ENCODE measurements at places on chromosomes 7 and 10. TPM values are rescaled to one million over a fixed set of nuclear protein-coding genes. Genes with fewer than 3 reads are reported as not detected.

GRCh38 chr7:42207420-42207819, 29.6 kb downstream of the GLI3 start:
- no peaks in the 10 kb centered on the region for H3K4me1 ChIP-seq
- H3K27ac ChIP-seq, result no peak overlapping the region
- no peak overlapping the region for H3K4me3 ChIP-seq
- no peak for DNase-seq
- H3K27me3 ChIP-seq, result peaks cover 2% of the 10 kb centered on the region

GRCh38 chr10:2927958-2928840, 139.1 kb upstream of the PFKP start:
- peak; percentile 83 for DNase-seq
- peaks cover 7% of the 10 kb centered on the region for H3K4me1 ChIP-seq
- H3K36me3 ChIP-seq, result no peaks in the 10 kb centered on the region
- peaks cover 28% of the 10 kb centered on the region for H3K27me3 ChIP-seq

GRCh38 chr7:107614425-107614824, 34.4 kb downstream of the BCAP29 start:
- no peaks in the 10 kb centered on the region for H3K27me3 ChIP-seq
- no peak overlapping the region for H3K27ac ChIP-seq
- no peak for DNase-seq
- no peaks in the 10 kb centered on the region for H3K4me1 ChIP-seq
- H3K36me3 ChIP-seq, result peaks cover 26% of the 10 kb centered on the region

GRCh38 chr7:21377545-21377944, 50.3 kb upstream of the SP4 start:
- H3K27me3 ChIP-seq, result no peaks in the 10 kb centered on the region
- no peaks in the 10 kb centered on the region for H3K4me1 ChIP-seq
- no peak for DNase-seq
- peaks cover 6% of the 10 kb centered on the region for H3K36me3 ChIP-seq
- no peak overlapping the region for H3K4me3 ChIP-seq
- no peak overlapping the region for H3K27ac ChIP-seq

GRCh38 chr10:13221572-13221971, 12.6 kb downstream of the UCMA start:
- DNase-seq, result no peak
- no peaks in the 10 kb centered on the region for H3K27me3 ChIP-seq
- no peaks in the 10 kb centered on the region for H3K4me1 ChIP-seq

DNA sequence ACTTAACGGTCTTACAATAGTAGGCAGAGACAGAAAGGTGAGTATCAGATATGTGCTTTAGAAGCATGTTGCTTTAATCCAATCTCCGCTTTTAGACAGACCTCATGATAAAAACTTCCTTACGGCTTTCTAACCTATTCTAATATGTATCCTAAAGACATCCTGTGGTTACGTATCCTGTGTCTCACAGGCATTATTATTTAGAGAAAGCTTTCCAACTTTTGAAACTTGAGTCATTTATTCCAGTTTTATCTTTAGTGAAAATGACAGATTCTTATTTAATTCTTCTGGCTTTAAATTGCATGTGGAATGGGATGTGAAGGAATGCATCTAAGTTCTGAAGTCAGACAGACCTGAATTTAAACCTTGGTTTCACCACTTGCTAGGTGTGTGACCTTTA, 118.9 kb downstream of the OTUD1 start:
- H3K27ac ChIP-seq, result no peak overlapping the region
- H3K36me3 ChIP-seq, result peaks cover 1% of the 10 kb centered on the region
- no peak for DNase-seq
- no peak overlapping the region for H3K4me3 ChIP-seq

- no peak overlapping the region for H3K4me3 ChIP-seq
- no peaks in the 10 kb centered on the region for H3K27me3 ChIP-seq
- peaks cover 4% of the 10 kb centered on the region for H3K36me3 ChIP-seq
- no peak overlapping the region for H3K27ac ChIP-seq
Measured at GRCh38 chr7:7665031-7665430, 24.5 kb downstream of the UMAD1 start.

DNA sequence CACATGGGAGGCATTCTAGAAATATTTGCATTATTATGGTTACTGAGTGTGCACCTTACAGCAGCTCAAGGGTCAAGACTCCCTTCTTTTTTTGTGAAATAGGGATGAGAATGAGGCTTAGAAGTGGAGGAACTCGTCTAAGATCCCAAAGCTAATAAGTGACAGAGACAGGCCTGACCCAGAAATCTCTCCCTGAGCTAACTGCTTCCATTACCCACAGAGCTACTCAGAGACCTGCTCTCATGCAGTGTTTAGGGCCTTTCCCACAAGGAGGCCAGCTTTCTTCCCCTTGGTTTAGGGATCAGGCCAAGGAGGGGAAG, 301.7 kb downstream of the RPS24 start:
- no peaks in the 10 kb centered on the region for H3K4me1 ChIP-seq
- H3K4me3 ChIP-seq, result no peak overlapping the region
- no peak for DNase-seq
- no peak overlapping the region for H3K27ac ChIP-seq

GRCh38 chr7:151018421-151019129, 5.7 kb downstream of the ATG9B start:
- peak overlapping the region; percentile 63 for H3K4me3 ChIP-seq
- peaks cover 43% of the 10 kb centered on the region for H3K4me1 ChIP-seq
- peak; percentile 48 for DNase-seq
- no peaks in the 10 kb centered on the region for H3K36me3 ChIP-seq
- H3K27me3 ChIP-seq, result peaks cover 11% of the 10 kb centered on the region

DNA sequence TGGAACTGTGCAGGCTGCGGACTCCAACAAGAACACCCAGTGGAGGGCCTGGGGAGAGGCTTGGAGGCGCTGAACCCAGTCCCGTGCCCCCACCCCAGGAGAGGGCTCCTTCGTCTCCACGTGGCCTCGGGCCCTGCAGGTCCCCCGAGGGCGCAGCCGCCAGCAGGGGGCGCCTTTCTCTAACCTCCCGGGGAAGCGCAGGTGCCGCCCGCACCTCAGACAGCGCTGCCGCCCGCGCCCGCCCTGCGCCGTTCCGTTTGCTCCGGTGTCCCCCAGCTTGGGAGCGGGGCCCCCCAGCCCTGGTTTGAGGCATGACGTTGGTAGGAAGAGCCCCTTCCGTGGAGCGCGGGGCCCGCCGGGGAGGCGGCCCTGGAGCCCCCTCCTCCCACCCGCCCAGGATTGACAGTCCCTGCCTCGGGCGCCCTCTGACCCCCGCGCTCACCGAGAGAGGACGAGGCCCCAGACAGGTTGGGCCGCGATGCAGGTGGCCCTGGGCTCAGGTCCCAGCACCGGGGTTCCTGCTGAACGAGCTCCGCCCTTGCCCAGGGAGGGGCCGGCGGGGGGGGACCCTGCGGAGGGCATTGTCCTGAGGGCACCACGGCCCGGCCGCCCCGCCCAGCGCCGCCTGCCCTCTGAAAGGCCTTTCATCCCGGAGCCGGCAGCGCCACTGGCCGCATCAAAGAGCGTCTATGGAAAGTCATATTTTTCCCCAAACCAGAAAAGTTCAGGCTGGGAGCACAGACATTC, 42.8 kb downstream of the FOXL3 start:
- H3K27ac ChIP-seq, result no peak overlapping the region
- DNase-seq, result peak; percentile 92
- peaks cover 5% of the 10 kb centered on the region for H3K4me1 ChIP-seq

DNA sequence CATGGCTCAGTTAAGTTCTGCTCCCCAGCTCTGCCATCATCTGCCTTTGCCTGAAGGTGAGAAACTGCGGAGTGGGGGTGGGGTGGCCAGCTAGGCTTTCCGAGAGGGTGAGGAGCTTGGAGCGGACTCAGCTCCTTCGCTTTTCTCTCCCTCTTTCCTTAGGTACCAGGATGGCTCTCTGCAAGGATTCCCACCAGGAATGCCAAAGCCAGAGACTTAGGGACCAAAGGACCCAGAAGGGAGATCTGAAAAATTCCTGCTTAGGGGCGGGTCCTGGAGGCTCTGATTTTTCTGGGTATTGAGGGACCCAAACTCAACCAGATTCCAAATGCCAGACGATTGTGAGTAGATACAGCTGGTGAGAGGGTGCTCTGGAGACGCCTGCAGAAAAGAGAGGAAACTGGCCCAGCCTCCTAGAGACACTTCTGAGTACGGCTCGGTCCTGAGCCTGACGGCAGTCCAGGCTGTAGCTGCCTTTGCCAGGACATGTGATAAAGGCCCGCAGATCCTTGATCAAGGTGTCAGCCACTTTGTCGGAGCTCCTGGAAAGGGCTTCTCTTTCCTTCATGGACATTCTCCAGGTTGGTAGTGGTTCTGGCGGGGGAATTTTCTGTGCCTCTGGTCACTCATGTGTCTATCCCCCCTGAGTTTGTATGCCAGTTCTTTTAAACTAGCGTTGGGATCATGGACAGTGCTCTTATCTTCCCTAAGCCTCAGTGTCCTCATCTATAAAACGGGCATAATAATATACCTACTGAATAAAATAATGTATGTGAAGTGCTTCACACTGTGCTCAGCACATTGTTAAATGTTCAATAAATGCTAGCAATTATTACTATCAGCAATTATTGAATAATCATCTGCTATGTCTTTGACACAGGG, 42.5 kb upstream of the BTRC start:
- peak overlapping the region; percentile 28 for H3K4me3 ChIP-seq
- DNase-seq, result peak; percentile 27
- H3K4me1 ChIP-seq, result peaks cover 6% of the 10 kb centered on the region
- H3K27ac ChIP-seq, result no peak overlapping the region
- H3K36me3 ChIP-seq, result no peaks in the 10 kb centered on the region

DNA sequence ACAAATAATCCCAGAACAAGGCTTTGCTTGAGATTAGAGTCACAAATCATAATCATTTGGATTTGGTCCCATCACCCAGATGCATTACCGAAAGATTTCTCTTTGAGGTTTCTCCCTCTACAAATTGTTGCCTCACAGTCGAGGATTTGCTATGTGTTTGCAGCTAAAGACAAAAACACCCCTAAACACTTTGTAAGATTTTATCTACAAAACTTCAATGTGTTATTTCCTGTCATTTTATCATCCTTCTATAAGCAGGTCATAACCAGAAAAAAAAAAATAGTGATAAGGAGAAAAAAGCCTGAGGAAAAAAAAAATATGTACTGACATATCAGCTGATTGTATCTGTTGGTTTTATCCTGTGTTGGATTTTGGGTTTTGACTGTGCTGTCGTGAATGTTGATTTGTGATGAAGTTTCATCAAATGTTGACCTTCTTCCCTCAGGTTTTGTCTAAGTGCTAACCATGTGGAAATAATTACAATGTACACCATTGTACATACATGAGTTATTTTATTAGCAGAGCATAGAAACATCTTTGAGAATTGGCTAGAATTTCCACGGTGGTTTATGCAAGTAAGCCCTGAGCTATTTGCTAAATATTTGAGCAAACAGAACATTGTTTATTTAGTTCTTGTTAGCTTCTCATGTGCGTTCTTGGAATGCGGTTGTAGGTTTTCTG, 274.4 kb downstream of the NEBL start:
- no peaks in the 10 kb centered on the region for H3K4me1 ChIP-seq
- no peak for DNase-seq
- no peaks in the 10 kb centered on the region for H3K27me3 ChIP-seq
- H3K36me3 ChIP-seq, result no peaks in the 10 kb centered on the region
- H3K4me3 ChIP-seq, result no peak overlapping the region
- no peak overlapping the region for H3K27ac ChIP-seq

- H3K36me3 ChIP-seq, result no peaks in the 10 kb centered on the region
- H3K4me1 ChIP-seq, result no peaks in the 10 kb centered on the region
- no peak overlapping the region for H3K4me3 ChIP-seq
- DNase-seq, result no peak
- H3K27me3 ChIP-seq, result no peaks in the 10 kb centered on the region
Measured at GRCh38 chr7:28723336-28723735, 234.8 kb downstream of the TRIL start.

GRCh38 chr7:44965441-44965903, 13.3 kb downstream of the MYO1G start:
- peaks cover 53% of the 10 kb centered on the region for H3K36me3 ChIP-seq
- DNase-seq, result no peak
- H3K27ac ChIP-seq, result peak overlapping the region; percentile 42
- H3K4me1 ChIP-seq, result peaks cover 6% of the 10 kb centered on the region
- no peak overlapping the region for H3K4me3 ChIP-seq

DNA sequence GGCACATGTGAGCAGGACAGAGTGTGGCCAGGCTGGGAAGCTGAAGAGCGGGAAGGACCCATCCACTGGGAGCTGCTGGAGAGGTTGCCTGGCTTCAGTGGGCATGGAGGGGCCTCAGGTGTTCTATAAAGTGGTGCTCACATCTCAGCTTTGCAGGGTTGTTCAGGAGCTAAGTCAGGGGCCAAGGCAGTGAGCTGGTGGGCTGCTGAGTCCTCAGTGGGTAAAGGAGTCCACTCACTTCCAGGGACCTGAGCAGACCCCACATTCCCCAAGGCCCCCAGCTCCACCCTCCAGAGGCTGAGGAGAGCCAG, 28.8 kb upstream of the C10orf53 start:
- H3K36me3 ChIP-seq, result no peaks in the 10 kb centered on the region
- no peak for DNase-seq
- no peaks in the 10 kb centered on the region for H3K4me1 ChIP-seq
- H3K27ac ChIP-seq, result no peak overlapping the region

- H3K27ac ChIP-seq, result no peak overlapping the region
- H3K4me1 ChIP-seq, result peaks cover 6% of the 10 kb centered on the region
- H3K27me3 ChIP-seq, result peaks cover 5% of the 10 kb centered on the region
- no peaks in the 10 kb centered on the region for H3K36me3 ChIP-seq
- no peak for DNase-seq
- H3K4me3 ChIP-seq, result no peak overlapping the region
Measured at GRCh38 chr7:43577485-43577951, 5.4 kb upstream of the STK17A start.

DNA sequence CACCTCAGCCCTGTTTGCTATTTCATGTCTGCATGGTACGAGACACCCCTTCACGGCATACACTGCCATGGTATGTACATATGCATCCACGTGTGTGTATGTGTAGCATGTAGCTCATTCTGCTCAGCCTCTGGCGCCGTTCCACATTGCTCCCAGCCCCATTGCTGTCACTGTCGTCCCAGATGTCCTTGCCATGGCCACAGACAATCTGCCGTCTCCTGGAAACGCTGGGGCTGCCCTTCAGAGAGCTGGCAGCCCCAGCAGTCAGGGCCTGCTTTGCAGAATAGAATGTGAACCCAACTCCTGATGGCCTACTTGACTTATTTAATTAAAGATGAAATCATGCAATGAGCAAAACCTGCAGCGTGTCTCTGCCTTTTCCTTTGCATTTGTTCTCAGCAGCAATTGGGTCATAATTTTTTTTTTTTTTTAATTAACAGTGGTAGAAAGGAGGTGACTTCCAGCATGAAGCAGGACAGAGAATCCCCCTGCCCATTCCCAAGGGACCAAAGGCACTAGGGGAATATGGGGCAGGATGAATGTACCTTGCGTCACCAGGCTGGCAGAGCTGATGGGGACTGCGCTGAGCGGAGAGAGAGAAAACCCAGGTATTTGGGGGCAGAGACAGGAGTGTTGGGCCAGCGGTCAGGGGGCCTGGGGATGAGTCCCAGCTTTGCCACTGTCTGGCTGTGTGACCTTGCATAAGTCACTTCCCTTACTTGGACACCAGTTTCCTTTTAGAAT, 49.2 kb downstream of the CHST3 start:
- no peak overlapping the region for H3K27ac ChIP-seq
- no peaks in the 10 kb centered on the region for H3K4me1 ChIP-seq
- no peak for DNase-seq
- no peaks in the 10 kb centered on the region for H3K27me3 ChIP-seq
- no peak overlapping the region for H3K4me3 ChIP-seq

The IL2RA gene
- 988 TPM for total RNA-seq

The DYDC2 gene
- total RNA-seq, result not detected

The UBTD1 gene
- 1.6 TPM for total RNA-seq

The MBL2 gene
- not detected for total RNA-seq

The TNKS2 gene
- 34.5 TPM for total RNA-seq

The FAM241B gene
- total RNA-seq, result 11.8 TPM

The NPSR1 gene
- not detected for total RNA-seq

The SUN3 gene
- not detected for total RNA-seq

The MEOX2 gene
- total RNA-seq, result not detected

The CYP3A5 gene
- total RNA-seq, result not detected

The SUMF2 gene
- 130 TPM for total RNA-seq

Measured in activated CD4-positive, alpha-beta memory T cell treated with anti-CD3 and anti-CD28 coated beads for 36 hours (primary cell).